ENCODE measurements at places on chromosomes 6 and 20. TPM values are rescaled to one million over a fixed set of nuclear protein-coding genes. Genes with fewer than 3 reads are reported as not detected.

CST4 gene
- total RNA-seq: not detected

DNA sequence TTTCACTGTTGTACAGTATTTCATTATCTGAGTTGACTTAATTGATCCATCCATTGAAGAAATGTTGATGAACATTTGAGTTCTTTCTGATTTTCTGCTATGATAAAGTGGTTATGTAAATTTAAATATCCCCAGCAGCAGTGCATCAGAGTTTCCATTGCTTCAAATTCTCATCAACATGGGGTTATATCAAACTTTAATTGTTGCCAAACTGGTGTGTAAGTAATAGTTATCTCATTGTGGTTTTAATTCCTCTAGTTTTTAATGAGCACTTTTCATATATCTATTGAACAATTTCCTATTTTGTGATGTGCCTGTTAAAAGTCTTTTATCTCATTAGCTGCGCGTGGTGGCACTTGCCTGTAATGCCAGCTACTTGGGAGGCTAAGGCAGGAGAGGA is 18.1 kb downstream of the ZNFX1 start:
- peaks cover 100% of the 10 kb centered on the region for H3K36me3 ChIP-seq
- H3K4me3 ChIP-seq: no peak overlapping the region
- H3K4me1 ChIP-seq: no peaks in the 10 kb centered on the region
- no peak for ATAC-seq
- H3K27ac ChIP-seq: no peak overlapping the region
- no peaks in the 10 kb centered on the region for H3K27me3 ChIP-seq

PGC gene
- not detected for total RNA-seq

MUC21 gene
- total RNA-seq: 0.13 TPM

- no peaks in the 10 kb centered on the region for H3K27me3 ChIP-seq
- H3K27ac ChIP-seq: peak overlapping the region; percentile 91
- H3K4me1 ChIP-seq: peaks cover 13% of the 10 kb centered on the region
- no peak for ATAC-seq
- peak overlapping the region; percentile 70 for H3K4me3 ChIP-seq
Measured at GRCh38 chr6:33313105-33313708, 671 bp downstream of the TAPBP start.

DNA sequence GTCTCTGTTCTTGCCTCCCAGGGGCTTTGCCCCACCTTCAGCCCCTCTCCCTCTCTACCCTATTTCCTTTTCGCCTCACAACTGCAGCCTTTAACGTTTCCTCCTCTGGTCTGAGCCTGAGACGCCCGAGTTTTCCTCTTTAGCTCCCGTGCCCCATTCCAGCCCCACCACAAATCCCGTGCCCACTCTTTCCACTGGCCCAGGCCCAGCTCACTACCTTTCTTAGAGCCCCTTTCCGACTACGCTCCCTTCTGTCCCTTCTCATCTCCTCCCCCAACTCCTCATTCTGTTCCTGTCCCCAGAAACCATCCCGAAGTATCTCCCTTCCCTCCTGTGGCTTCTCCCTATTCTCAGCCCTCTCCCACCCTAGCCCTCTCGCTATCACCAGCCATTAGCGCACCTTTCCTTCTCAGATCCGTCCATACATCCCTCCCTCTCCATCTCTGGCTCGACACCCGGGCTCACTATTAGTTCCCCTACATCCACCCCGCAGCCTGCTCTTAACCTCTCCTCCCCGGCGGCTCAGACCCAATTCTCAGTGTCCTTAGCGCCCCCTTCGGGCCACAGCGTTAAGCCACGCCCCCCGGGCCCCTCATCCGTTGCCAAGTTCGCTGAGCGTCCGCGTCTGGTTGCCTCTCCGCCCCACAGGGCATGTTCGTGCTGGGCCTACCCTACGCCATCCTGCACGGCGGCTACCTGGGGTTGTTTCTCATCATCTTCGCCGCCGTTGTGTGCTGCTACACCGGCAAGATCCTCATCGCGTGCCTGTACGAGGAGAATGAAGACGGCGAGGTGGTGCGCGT is 2.7 kb downstream of the SLC32A1 start:
- H3K4me1 ChIP-seq: no peaks in the 10 kb centered on the region
- peaks cover 100% of the 10 kb centered on the region for H3K27me3 ChIP-seq
- no peaks in the 10 kb centered on the region for H3K36me3 ChIP-seq

Measured in gastroesophageal sphincter (tissue), 4 donors.